ENCODE measurements at places on chromosomes 1 and 21.

DNA sequence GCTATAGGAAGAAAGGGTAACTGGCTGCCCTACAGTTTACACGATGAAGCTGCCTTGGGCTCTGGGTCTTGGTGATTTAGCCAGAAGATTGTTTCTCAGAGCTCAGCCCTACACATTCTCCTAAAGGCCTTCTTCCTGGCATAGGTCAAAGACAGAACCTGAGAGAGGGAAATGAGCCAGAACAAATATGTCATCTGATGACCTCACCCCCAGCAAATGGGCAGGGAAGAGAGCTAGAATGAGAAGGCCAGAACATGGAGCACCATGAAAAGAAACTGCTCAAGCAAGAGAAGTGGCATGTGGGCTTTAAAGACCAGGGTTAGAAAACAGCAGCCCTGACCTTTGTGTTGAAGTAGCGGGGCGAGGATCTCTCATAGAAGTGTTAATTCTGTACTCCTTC lies 5.5 kb upstream of the ILDR2 start:
- no peak for DNase-seq

DNA sequence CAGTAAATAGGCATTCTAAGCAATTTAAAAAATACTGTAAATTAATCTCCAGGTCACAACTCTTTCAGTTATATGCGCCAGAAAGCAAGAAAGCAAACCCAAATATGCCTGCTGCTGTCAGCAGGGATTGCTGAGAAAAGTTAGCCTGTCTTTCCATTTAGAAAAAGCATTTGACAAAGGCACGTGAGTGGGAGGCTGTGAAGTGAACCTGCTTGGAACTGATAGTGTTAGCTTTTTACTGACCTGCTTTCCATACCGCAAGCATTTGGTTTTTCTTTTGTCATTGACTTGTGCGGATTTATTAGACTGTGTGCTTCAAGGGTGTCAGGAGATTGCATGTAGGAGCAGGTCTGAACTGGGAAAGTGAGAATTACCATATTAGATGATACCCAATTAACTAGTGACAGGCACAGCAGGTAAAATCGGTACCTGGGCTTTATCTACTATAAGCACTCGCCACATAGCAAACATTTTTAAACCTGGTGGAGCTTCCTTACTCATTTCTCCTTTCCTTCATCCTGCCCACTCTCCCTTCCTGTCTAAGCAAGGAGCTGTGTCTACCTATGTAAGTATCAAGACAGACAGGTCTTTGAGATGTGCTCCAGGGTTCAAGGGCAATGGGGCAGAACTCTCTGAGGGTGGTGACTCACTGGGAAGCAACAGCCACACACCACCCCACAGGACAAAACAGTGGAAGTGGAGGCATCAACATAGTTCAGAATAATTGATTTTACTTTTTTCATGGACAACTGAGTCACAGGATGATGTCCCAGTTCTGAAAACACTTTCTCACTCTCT lies 323.9 kb downstream of the DISC1 start:
- DNase-seq = no peak

GRCh38 chr1:54012008-54012325 lies 6.0 kb downstream of the LDLRAD1 start:
- DNase-seq = no peak

DNA sequence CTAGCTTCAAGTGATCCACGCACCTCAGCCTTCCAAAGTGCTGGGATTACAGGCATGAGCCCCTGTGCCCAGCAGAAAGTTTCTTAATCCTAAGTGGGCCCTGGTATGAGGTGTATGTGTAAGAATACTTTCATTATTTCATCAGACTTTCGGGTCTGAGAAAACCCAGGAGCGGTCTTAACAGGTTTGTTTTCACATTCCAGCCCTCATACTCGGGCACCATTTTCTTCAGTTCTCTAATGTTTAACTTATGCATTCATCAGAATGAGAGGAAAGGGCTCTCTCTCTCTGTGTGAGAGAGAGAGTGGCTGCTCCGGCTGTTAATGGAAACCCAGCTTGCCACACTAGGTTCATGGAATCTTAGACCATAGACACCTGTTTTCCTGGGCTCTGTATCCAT lies 4.2 kb upstream of the PADI1 start:
- DNase-seq = no peak

DNA sequence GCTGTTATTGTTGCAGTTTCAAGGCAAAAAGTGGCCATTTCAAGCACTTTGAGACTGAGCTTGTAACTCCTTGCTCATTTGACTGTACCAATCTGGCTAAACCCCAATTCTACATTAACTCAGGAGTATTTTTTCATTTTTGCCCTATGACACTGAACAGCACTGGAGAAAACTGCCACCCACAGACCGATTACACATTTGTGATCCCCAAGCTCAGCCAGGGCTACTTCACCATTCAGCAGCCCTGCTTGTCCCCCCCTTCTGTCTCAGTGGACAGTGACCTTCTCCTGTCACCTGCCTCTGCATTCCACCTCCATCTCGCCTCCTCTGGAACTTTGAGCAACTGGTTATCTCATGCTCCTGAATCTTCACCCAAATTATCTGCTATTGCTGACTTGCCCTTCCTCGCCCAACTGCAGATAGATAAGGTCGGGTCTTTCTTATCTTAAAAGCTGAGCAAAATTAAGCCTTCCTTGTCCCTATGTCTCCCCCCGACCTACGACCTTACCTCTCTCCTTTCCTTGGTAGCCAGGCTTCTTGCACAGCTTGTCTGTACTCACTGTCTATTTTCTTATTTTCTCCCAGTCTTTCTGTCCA lies 25.3 kb downstream of the SPATA46 start:
- DNase-seq = no peak

DNA sequence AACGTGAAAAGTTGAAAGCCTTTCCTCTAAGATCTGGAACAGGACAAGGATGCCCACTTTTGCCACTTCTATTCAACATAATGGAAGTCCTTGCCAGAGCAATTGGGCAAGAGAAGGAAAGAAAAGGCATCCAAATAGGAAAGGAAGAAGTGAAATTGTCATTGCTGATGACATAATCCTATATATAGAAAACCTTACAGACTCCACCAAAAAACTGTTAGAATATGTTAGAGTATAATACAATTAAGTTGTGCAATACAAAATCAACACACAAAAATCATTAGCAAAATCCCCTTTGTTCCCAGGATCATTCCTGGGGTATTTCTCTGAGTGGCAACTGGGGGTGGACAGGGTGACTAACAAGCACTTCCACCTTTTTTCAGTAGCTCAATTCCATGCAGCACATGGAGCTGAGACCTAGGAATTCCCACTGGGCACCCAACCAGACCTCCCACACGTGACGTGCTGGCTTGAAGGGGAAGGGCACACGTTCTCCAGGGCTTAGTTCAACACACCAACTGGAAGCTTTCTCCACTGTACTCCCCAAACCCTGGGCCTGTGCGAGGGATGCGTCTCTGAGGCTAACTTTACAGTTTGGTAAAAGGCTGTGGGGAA lies 9.6 kb downstream of the STUM start:
- no peak for DNase-seq

- DNase-seq = no peak
These were observed 117.7 kb upstream of the SLC44A3 start for GRCh38 chr1:94702442-94702815.

- DNase-seq = no peak
These were observed 14.5 kb downstream of the AGPAT3 start for GRCh38 chr21:43879348-43880110.

- DNase-seq = no peak
These were observed 424.4 kb upstream of the USP24 start for GRCh38 chr1:55639526-55639925.

DNA sequence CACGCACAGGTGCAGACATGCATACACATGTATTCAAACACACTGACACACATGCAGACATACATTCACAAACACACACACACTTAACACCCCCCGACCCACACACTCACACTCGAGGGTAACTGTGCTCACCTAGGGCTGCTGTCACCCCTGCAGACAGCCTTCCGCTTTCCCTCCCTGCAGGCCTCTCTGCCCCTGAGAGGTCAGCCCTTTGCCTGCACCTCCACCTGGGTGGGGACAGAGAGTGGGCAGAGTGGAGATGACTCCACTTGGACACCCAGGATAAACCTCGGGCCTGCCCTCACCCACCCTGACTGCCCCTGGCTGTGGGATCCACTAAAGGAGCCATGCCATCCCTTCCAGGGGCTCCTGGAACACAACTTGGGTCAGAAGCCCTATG lies 264.3 kb downstream of the PTPRU start:
- DNase-seq = no peak

- DNase-seq = no peak
These were observed 11.8 kb downstream of the OXCT2 start for GRCh38 chr1:39759436-39759726.
